Lung (tissue), 17 donors: ENCODE measurements at places on chromosomes 12 and 14. TPM values are rescaled to one million over a fixed set of nuclear protein-coding genes. Genes with fewer than 3 reads are reported as not detected.

The TMPRSS12 gene
- total RNA-seq = not detected

The SRRM4 gene
- total RNA-seq = 0.03 TPM

The ZC3H10 gene
- 7.9 TPM for total RNA-seq

The C12orf54 gene
- 0.52 TPM for total RNA-seq

The OS9 gene
- total RNA-seq = 324 TPM

The BDKRB1 gene
- total RNA-seq = 0.18 TPM

The MYO1H gene
- total RNA-seq = 0.15 TPM

The HRK gene
- 1.5 TPM for total RNA-seq

The RNU7-1 gene
- total RNA-seq = not detected

The SIX6 gene
- total RNA-seq = not detected

GRCh38 chr12:93668919-93669418 is 8.2 kb upstream of the CRADD start:
- DNase-seq = no peak
- no peaks in the 10 kb centered on the region for H3K27me3 ChIP-seq
- H3K36me3 ChIP-seq = no peaks in the 10 kb centered on the region
- no peak overlapping the region for H3K27ac ChIP-seq

- no peak overlapping the region for H3K27ac ChIP-seq
- H3K27me3 ChIP-seq = no peaks in the 10 kb centered on the region
- no peak overlapping the region for H3K4me3 ChIP-seq
- no peaks in the 10 kb centered on the region for H3K4me1 ChIP-seq
- DNase-seq = no peak
Observed at GRCh38 chr12:79294590-79294989, 396.2 kb downstream of the PAWR start.

DNA sequence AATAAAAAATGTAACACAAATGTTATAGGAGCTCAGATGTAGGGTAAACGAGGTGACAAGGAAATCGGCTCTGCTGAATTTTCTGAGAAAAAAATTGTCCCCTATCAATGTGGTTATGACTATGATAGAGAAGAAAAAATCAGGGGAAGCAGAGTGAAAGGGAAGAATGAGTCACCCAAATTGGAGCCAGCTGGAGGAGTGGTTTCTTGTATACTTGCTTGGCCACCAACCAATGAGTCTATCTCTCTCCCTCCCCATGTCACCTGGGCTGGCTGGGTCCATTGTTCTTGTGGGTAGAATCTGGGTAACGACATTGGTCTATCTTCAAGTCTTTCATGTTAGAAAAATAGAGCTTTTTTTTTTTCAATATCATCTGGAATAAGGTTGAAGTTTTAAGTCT is 196.6 kb upstream of the FLRT2 start:
- no peak overlapping the region for H3K27ac ChIP-seq
- H3K4me1 ChIP-seq = no peaks in the 10 kb centered on the region
- H3K36me3 ChIP-seq = no peaks in the 10 kb centered on the region
- DNase-seq = no peak
- no peaks in the 10 kb centered on the region for H3K27me3 ChIP-seq

DNA sequence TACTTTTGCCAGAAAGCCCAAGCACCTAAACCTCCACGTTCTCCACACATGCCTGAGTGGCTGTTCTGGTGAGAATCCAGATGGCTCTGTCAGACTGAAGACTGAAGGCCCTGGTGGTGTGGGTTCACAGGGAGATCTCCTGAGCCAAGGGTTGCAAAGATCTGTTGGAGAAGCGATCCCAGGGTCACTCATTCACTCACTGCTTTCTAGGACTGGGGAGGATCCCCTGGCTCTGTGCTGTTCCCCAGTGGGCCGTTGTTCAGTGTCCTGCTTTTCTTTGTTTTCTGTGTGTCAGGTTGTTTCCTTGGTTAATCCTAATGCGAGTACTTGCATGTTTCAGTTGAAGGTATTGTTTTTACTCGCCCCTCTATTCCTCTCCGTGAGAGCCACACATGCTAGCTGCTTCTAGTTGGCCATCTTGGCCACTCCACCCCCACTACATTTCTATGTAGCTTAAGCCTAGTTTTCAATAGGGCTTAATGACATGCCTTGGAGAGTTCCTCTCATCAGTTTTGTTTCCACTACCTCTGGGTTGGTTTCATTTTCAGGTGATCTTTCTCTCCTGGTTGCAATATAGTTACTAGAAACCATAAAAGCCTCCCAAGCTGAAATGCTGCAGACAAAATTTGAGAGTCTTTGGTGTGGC is 144.5 kb upstream of the SLC38A2 start:
- H3K4me1 ChIP-seq = peaks cover 24% of the 10 kb centered on the region
- no peak overlapping the region for H3K4me3 ChIP-seq
- no peaks in the 10 kb centered on the region for H3K36me3 ChIP-seq

GRCh38 chr14:87955501-87955900 is 37.5 kb downstream of the GALC start:
- H3K4me1 ChIP-seq = no peaks in the 10 kb centered on the region
- DNase-seq = no peak
- H3K27ac ChIP-seq = no peak overlapping the region
- H3K36me3 ChIP-seq = peaks cover 4% of the 10 kb centered on the region

- H3K36me3 ChIP-seq = no peaks in the 10 kb centered on the region
- no peaks in the 10 kb centered on the region for H3K27me3 ChIP-seq
- DNase-seq = no peak
Observed at GRCh38 chr14:94946244-94946643, 176.3 kb upstream of the GSC start.

DNA sequence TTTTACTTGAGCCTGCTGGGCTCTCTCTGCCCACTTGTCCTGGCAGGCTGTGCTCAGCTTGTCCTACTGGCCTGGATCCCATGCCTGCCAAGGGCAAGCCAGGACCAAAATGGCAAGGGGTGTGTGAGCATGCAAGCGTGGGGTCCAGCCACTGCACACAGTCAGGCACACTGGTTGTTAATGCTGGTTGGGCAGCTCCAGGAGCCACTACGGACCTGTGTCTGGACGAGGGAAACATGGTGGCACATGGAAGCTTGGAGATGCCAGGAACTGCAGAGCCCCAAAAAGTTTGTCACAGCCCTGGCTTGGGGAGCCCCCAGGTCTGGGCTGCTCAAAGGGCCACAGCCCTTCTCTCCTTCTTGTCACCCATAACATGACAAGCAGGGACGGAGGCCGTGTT is 83.8 kb downstream of the ACSS3 start:
- peaks cover 9% of the 10 kb centered on the region for H3K36me3 ChIP-seq
- no peaks in the 10 kb centered on the region for H3K4me1 ChIP-seq

DNA sequence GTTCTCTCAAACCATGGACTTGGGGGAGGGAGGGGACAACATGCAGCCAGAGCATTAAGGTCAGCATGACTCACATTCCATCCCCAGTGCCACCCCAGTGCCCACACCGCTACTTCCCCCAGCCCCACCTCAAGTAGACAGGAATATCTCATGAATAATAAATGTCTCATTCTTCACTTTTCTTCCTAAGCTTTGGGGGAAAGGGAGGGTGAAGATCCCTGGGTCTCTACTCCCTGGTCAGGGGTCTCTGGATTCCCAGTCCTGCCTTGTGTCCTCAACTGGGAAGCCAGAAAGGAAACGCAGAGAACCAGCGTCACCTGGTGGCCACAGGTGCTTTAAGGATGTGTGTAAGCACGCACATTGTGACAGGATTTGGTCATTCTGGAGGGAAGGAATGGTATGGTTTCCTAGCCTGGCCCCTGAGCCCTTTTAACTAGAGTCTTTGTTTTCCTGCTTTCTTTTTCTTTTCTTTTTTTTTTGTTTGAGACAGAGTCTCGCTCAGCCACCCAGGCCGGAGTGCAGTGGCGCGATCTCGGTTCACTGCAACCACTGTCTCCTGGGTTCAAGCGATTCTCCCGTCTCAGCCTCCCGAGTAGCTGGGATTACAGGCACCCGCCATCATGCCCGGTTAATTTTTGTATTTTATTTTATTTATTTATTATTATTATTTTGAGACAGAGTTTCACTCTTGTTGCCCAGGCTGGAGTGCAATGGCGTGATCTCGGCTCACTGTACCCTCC is 3.4 kb downstream of the GPR84 start:
- peak; percentile 79 for DNase-seq
- H3K4me3 ChIP-seq = no peak overlapping the region
- no peaks in the 10 kb centered on the region for H3K4me1 ChIP-seq
- no peaks in the 10 kb centered on the region for H3K27me3 ChIP-seq

DNA sequence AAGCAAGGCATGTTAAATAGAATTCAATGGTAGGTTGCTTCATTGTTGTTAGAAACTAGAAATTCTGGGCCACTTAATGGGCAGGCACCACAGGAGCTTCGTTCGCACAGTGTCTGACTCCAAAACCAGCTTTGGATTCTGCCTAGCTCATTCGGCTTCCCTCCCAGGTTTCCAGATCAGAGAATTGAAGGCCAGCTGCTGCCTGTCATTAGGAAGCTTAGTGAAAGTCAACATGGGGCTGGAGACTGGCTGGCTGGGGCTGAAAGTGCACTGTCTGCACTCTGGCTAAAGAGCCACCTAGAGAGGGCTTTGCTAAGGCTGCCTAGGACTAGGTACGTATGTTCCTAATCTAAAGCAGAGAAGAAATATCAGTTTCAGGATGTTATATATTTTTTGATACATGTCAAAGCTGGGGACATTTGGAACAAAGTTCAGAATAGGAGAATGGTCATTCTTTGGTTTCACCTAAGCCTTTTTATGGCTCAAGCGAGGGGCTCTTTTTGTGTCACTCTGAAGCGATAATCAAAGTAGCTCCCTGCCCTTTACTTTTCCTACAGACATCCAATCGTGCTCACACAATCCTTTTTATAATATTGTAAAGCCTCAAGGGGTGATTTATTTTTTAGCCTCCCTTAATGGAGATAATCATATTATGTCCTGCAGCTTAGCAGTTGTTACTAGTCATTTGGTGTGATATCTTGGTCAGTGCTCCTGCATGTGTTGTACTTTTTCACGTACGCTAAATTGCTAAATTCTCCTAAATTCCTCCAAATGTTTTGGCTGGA is 238.5 kb upstream of the NAV3 start:
- no peaks in the 10 kb centered on the region for H3K4me1 ChIP-seq
- peak; percentile 14 for DNase-seq
- no peaks in the 10 kb centered on the region for H3K27me3 ChIP-seq
- no peak overlapping the region for H3K27ac ChIP-seq
- no peaks in the 10 kb centered on the region for H3K36me3 ChIP-seq

GRCh38 chr12:121866331-121866730 is 7.7 kb upstream of the HPD start:
- no peaks in the 10 kb centered on the region for H3K36me3 ChIP-seq
- H3K4me3 ChIP-seq = no peak overlapping the region
- no peak for DNase-seq
- H3K27ac ChIP-seq = no peak overlapping the region

DNA sequence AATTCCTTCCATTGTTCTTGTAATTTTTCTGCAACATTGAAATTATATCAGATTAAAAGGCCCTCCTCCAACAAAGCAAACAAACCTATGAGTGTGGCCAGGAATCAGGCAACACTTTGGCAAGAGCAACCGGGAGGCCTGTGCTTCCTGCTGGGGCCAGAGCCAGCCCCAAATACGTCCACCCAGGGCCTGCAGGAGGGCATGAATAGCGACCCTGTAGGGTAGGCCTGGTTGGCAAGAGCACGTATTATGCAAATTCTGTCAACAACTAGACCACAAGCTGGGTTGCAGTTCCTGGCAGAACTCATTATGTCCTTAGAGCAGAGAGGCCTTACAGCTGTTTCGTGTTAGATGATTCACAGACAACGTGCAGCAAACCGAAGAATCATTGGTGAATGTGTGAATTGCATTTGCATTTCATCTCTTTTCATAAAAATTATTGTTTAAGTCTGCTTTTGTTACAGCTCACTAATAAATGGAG is 26.9 kb upstream of the LGALS3 start:
- DNase-seq = peak; percentile 93
- no peak overlapping the region for H3K4me3 ChIP-seq
- H3K27me3 ChIP-seq = no peaks in the 10 kb centered on the region
- H3K27ac ChIP-seq = peak overlapping the region; percentile 87
- peaks cover 19% of the 10 kb centered on the region for H3K4me1 ChIP-seq

GRCh38 chr14:101508948-101509729 is 52.2 kb upstream of the DIO3 start:
- no peak for DNase-seq
- H3K27me3 ChIP-seq = no peaks in the 10 kb centered on the region
- no peak overlapping the region for H3K4me3 ChIP-seq
- no peaks in the 10 kb centered on the region for H3K36me3 ChIP-seq

GRCh38 chr14:95471016-95471415 is 45.4 kb downstream of the SYNE3 start:
- H3K27me3 ChIP-seq = no peaks in the 10 kb centered on the region
- H3K27ac ChIP-seq = no peak overlapping the region
- H3K4me3 ChIP-seq = no peak overlapping the region
- no peaks in the 10 kb centered on the region for H3K36me3 ChIP-seq

DNA sequence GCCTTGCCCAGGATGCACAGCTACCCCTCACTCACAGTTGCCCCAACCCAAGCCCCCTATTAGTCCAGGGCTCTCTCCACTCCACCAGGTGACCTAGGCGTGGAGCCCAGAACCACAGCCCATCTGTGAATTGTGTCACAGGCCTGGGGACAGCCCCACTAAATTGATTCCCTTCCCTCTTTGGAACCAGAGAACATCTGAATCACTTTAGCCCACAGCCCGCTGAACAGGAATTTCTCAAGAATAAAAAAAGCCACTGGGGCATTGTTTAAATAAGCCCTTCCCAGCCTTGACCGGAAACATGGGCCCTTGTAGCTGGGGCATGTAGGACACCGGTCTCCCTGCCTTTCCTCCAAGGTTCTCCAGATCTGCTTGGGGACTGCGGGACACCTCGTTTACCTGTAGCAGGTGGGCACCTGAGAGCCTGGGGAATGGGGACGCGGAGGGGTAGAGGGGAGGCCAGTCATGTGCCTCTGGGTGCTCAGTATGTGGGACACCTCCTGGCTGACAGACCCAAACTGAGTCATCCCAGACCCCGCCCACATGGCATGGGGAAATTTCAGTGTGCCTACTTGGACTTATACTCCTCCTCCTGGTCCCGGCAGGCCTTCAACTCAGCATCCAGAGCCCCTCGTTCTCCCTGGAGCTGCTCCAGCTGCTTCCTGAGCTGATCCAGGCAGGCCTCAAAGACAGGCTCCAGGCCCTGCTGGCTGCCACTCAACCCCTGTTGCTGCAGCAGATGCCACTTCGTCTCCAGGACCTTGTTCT is 1.3 kb downstream of the KRT78 start:
- H3K27me3 ChIP-seq = no peaks in the 10 kb centered on the region
- no peak for DNase-seq
- peaks cover 5% of the 10 kb centered on the region for H3K4me1 ChIP-seq
- H3K27ac ChIP-seq = no peak overlapping the region

- H3K27me3 ChIP-seq = no peaks in the 10 kb centered on the region
- H3K36me3 ChIP-seq = no peaks in the 10 kb centered on the region
- H3K4me3 ChIP-seq = no peak overlapping the region
- H3K4me1 ChIP-seq = no peaks in the 10 kb centered on the region
- H3K27ac ChIP-seq = no peak overlapping the region
- no peak for DNase-seq
Observed at GRCh38 chr12:28537474-28537873, 347.2 kb downstream of the CCDC91 start.
